ENCODE measurements at places on chromosomes 12 and 14. TPM values are rescaled to one million over a fixed set of nuclear protein-coding genes. Genes with fewer than 3 reads are reported as not detected.

The CRIP2 gene
- polyA plus RNA-seq: 31.6 TPM

The ESPL1 gene
- 5.3 TPM for polyA plus RNA-seq

The RND1 gene
- 1.9 TPM for polyA plus RNA-seq

The LRRK2 gene
- not detected for polyA plus RNA-seq

The CLMN gene
- polyA plus RNA-seq: 16.7 TPM

The TMEM63C gene
- 0.59 TPM for polyA plus RNA-seq

The COL2A1 gene
- polyA plus RNA-seq: 9.8 TPM

The TAS2R20 gene
- 0.54 TPM for polyA plus RNA-seq

The STAC3 gene
- 0.27 TPM for polyA plus RNA-seq

The RBP5 gene
- 17.5 TPM for polyA plus RNA-seq

The RGS6 gene
- not detected for polyA plus RNA-seq

The CLEC2A gene
- polyA plus RNA-seq: not detected

The LHX5 gene
- polyA plus RNA-seq: not detected

The CCDC85C gene
- 18.8 TPM for polyA plus RNA-seq

The LRP6 gene
- 28.4 TPM for polyA plus RNA-seq

The KIF26A gene
- polyA plus RNA-seq: not detected

The PMCH gene
- not detected for polyA plus RNA-seq

The RNF212B gene
- not detected for polyA plus RNA-seq

The DHRS2 gene
- 1,621 TPM for polyA plus RNA-seq

The TROAP gene
- polyA plus RNA-seq: 22.5 TPM

The PACS2 gene
- polyA plus RNA-seq: 27.6 TPM

The ZBTB25 gene
- 7.6 TPM for polyA plus RNA-seq

The SRGAP1 gene
- polyA plus RNA-seq: 3.1 TPM

The ADAMTS20 gene
- not detected for polyA plus RNA-seq

The ISCA2 gene
- 32.1 TPM for polyA plus RNA-seq

The KCNK13 gene
- polyA plus RNA-seq: 0.10 TPM

The AMIGO2 gene
- polyA plus RNA-seq: 0.03 TPM

The BEGAIN gene
- polyA plus RNA-seq: not detected

The LRRC10 gene
- polyA plus RNA-seq: not detected

The CIDEB gene
- polyA plus RNA-seq: 110 TPM

The KRT79 gene
- 0.09 TPM for polyA plus RNA-seq

The RIMBP2 gene
- 0.03 TPM for polyA plus RNA-seq

The PYM1 gene
- polyA plus RNA-seq: 40.7 TPM

The PTHLH gene
- 0.31 TPM for polyA plus RNA-seq

The AGAP2 gene
- 0.73 TPM for polyA plus RNA-seq

The HOTAIR gene
- not detected for polyA plus RNA-seq

The LRFN5 gene
- not detected for polyA plus RNA-seq

The SMCO3 gene
- polyA plus RNA-seq: 0.29 TPM

The CYP46A1 gene
- polyA plus RNA-seq: not detected

The LUM gene
- not detected for polyA plus RNA-seq

The KRT85 gene
- not detected for polyA plus RNA-seq

The FAM90A1 gene
- polyA plus RNA-seq: not detected

The SIX6 gene
- not detected for polyA plus RNA-seq

The CD69 gene
- polyA plus RNA-seq: not detected

The TCL1B gene
- not detected for polyA plus RNA-seq

The ZC2HC1C gene
- 3.5 TPM for polyA plus RNA-seq

The MARK3 gene
- 47.7 TPM for polyA plus RNA-seq

The B3GNT4 gene
- polyA plus RNA-seq: 0.57 TPM

The RPL10L gene
- polyA plus RNA-seq: not detected

The TMPRSS12 gene
- polyA plus RNA-seq: not detected
